Suppressor macrophage treated with lipopolysaccharide for 1 hour (primary cell): ENCODE measurements at places on chromosomes 7 and 10.
A peak's percentile ranks its signal among the peaks of the same experiment; 100 is the strongest.

DNA sequence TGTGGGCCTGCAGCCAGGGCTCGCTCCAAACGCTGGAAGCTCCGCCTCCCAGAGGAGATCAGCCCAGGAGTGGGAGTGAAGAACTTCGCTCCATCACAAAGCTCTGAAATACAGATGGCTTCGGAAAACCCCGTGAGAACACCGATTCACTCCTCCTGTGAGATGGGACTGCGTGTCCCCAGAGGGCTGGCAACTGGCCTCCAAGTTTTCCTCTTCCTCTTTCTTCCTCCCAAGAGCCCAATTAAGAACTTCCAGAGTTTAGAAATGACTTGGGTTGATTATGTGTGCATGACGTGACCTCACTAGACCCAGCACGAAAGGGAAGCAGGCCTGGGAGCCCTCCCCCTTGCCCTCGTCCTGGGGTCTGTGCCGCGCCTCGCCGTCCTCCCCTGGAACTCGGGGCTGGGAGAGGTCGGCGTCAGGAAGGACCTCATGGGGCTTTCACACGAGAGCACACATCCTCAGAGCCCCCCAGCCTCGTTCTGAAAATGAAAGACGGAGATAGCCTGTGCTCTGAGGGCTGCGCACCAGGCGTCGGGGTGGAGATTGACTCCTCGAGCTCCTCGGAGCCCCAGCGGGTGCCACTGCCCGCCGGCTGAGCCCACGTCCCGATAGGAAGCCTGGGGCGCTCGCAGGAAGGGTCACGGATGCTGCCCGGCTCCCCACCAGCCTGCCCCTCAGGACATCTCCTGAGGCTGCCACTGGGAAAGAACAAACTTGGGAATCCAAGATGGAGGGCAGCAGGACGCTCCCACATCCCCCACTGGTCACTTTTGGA, 37.8 kb downstream of the PTPRN2 start:
- DNase-seq, result peak; percentile 76

DNA sequence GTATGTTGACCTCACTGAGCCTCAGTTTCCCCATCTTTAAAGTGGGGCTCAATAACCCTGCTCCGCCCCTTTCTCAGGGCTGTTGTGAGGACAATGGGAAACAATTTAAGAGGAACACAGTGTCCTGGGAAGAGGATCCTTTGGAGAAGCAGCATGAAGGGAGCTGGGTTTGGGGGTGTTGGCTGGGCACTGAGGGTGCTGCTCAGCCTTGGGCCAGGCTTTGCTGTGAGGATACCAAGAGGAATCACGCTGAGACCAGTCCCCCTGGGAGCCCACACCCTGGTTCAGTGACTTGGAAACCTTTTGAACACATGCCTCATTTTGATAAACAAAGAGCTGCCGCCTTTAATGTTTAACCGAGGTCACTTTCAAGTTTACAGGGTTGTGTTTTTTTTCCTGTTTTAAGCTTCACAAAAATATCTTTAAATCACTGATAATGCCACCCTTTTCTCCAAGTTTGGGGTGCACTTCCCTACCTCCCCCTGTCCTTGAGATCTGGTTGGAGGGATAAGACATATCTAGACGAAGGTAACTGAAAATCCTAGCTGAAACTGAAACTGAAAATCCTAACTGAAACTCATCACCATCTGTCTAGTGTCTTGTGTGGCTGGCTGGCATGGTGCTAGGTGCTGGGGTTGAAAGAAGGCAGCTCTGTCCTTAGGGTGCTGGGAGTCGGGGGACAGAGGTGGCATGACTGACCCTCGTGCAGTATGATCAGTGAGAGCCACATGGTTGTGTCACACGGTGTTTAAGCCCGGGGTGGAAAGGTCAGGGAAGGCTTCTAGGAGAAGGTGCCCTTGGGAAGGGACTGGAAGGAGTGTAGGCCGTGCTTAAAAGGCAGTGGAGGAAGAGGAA, 27.7 kb downstream of the ZNF775 start:
- DNase-seq, result peak; percentile 33

DNA sequence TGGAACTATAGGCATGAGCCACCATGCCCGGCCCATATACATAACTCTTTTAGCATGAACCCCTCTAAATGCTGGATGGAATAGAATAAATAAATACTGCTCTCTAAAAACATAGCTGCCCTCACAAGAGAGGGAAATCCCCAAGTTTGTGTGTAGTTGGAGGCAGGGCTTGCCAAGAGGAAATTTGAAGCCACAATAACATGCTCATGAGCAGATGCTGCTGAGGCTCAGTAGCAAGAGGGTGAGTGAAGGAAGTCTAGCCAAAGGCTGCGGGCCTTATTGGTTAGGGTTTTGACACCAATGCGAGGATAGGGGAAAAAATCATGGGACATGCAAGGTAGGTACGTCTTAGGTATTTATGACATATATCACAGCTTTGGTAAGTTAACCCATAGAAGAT, 17.3 kb downstream of the TPK1 start:
- no peak for DNase-seq

DNA sequence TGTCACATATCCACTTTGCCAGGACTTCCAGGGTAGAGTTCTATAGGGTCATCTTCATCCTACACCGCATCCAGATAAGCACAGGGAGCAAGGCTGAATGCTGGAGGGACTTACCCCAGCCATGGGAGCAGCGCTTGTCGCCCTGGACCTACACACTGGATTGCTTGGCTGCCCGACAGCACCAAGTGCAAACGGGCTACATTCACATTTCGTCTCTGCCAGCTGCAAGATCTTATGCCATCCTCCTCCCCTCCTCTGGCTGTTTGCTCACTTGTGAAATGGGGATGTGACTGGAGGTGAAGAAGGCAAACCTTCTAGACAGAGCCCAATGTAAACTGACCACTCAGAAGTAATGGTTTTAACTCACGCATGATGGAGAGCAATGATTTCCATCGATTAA, 1.0 kb downstream of the DDC start:
- DNase-seq, result no peak

GRCh38 chr10:86252556-86252955, 114.0 kb downstream of the GRID1 start:
- DNase-seq, result no peak
